ENCODE measurements at places on chromosomes 5 and 9.
A peak's percentile ranks its signal among the peaks of the same experiment; 100 is the strongest.

DNA sequence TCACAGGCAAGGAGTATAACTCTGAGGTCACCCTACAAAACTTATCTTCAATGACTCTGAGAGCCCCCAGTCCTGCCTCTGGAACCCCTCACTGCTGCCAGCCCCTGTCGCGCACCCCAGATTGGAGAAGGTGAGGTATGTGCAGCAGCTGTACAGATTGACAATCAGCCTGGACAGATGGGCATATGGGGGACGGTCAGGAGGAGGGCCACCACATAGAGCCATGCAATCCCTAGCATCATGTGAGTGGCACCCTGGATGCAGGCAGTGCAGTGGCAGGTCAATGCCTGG, 90.1 kb downstream of the LMX1B start:
- DNase-seq: no peak

DNA sequence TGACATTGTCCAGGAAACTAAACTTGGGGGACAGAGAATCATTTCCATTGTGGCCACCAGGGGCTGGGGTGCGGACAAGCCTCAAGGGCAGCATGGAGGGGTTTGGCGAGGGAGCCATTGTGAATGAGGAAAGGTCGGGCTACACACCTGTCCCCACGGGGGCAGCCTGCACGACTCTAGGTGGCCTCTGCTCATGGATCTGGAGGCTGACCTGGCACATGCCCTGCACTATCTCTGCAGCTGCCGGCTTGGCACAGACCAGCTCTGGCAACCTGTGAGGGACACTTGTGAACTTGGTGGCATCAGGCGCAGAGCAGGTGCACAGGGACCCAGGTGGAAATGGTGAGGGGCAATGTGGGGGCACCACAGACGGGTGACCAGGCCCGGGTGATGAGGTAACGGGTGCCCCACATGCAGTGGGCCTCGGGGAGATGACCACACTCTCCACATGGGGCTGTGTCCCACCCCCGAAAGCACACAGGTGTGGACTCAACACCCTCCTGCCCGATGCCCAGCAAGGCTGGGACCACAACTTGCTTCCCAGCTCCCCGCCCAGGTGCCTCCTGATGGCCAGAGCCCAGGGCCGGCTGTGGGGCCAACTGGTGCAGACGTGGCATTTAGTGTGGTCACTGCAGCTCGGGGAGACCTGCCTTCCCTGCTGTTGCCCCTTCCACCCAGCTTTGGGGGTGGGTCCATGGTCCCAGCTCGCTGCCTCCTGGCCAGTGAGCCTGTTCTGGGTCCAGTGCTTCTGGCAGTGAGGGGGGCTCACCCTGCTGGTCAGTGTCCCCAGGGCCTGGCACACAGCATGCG, 60.9 kb upstream of the UBAC1 start:
- no peak for DNase-seq

GRCh38 chr5:87354496-87354895, 58.2 kb downstream of the CCNH start:
- DNase-seq: no peak

GRCh38 chr9:88932766-88933165, 58.5 kb upstream of the S1PR3 start:
- DNase-seq: no peak

- DNase-seq: no peak
Observed at GRCh38 chr9:114003758-114004157, 74.3 kb downstream of the AMBP start.

- no peak for DNase-seq
Observed at GRCh38 chr5:6447384-6448140, 1.1 kb upstream of the UBE2QL1 start.

DNA sequence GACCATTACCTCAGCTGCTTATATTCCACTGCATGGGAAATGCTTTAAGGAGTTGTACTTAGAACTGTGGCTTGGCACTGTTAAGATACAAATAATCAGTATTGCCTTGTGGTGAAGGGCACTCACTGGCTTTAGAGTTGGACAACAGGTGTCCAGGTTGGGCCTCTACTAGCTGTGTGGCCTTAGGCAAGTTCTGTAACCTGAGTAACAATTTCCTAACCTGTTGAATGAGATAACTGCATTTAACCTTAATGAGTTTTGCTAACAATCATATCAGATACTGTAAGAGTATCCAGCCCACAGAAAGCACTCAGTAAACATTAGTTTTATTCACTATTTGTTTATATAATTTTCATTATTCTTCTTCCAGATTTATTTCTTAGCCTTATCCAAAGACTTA, 17.2 kb upstream of the HK3 start:
- no peak for DNase-seq

- DNase-seq: no peak
Observed at GRCh38 chr9:133998915-133999595, 6.9 kb upstream of the VAV2 start.

DNA sequence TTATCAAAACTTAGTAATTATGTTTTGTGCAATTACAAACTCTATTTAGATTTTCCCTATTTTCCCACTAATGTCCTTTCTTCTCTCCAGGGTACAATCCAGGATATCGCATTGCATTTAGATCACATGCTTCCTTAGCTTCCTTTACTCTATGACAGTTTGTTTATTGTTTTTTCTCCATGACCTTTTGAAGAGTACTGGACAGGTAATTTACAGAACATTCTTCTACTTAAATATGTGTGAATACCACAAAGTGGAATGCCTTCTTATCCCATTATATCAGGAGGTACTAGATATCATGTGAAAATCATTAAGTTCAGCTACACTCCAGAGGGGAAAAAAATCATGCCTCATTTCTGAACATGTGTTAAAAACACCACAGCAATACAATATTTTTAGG, 776.6 kb upstream of the CDH9 start:
- DNase-seq: no peak

DNA sequence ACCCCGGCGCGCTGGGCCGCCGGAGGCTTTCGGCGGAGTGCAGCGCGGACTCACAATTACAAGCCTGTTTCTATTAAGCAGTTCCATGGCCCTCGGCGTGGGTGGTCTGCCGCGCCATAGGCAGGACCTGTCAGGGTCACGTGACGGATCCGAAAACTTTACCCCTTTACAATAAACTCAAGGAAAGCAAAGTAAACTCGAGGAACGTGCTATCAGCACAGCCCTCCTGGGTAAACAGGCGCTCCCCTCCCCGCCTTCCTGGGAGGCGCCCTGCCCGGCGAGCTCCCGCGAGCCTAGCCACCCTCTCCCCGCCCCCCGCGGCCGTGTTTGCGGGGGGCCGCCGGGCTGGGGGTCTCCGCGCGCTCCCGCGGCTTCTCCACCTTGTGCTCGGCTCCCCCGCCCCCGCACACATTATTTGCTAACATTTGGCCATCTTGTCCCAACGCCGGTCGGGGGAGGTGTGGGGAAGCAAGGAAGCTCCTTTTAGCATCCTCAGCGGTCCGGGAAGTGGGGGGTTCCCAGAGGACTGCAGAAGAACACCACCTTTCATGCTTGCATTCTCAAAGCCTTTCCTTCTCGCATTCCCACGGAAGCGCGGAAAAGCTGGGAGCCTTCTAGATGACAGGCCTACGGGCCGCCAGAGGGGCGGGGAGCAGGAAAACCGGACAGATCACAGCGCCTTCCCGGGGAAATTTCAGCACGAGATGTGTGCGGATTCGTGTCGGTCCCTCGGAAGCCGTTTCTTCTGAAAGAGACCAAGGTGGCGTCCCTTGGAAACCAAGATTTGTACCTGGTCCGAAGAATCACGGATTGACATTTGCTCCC, at the start of gene PTCH1:
Gene PTCH1 (minus strand): TSS at position 238 of the 825 bp plus-strand sequence.
- DNase-seq: peak; percentile 47

- DNase-seq: no peak
Observed at GRCh38 chr5:123163225-123163876, 74.3 kb downstream of the PRDM6 start.

DNA sequence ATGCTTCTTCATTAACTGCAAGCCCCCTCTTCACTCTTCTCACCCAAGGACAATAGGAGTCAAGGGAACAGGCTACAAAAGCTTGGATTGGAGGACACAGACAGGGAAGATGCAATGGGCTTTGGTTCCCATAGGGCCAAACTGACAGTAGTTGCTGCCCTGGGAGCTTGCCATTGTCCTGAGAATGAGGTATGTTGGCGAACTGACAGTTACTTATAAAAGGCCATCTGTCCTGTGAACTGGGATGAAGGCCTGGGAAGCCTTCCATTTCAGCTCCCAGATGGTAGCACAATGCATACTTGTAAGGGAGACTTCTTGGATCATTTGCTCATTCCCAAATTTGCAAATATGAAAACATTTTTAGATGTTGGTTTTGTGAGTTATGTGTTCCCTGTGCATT, 88.9 kb downstream of the SNCAIP start:
- DNase-seq: no peak

DNA sequence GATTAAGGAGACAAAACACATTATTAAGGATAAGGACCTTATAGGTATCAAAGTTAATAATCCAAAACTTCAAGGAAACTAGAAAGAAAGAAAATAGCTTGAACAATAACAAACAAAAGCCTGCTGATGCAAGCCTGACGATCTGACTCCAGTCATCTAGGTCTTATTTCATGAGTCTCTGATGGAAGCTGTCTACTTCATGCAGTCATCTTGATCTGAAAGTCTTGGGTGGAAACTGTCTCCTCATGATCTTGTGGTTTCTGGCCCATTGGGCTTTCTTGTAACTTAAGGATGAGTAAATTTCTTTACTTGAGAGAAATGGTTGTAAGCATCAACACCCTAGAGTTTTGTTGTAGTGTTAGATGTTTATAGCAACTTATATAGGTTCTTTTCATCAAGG, 20.6 kb upstream of the PSIP1 start:
- DNase-seq: no peak

DNA sequence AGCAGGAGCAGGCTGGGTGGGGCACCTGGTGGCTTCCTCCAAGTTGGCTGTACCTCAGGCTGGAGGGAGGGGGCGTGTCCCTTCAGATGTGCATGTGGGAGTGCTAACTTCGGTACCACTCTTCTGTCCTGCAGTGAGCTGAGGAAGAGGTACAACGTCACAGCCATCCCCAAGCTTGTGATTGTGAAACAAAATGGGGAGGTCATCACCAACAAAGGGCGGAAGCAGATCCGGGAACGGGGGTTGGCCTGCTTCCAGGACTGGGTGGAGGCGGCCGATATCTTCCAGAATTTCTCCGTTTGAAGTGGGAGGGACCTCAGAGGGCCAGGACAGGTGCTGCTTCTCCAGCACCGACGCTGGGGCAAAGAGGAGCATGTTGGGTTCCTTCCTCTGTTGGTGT, 9.3 kb downstream of the NXNL2 start:
- DNase-seq: no peak

GRCh38 chr9:15271403-15271802, 35.6 kb downstream of the TTC39B start:
- no peak for DNase-seq

DNA sequence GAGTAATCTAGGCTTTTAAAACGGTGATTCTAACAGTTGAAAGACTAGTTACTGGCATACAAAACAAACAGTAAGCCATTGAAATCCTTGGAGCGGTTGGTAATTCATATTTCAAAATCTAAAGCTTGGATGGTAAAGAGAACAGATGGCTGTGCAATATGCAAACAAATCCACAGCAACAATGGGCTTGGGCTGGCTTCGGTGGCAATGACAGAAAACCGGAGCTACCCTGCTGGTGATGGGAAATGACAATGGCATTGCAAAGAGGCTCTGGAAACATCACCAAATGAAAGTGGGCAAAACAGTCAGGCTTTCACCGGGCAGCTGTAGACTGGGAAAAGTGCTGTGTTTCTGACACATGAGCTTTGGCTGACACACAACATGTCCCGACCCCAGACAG, 42.2 kb downstream of the MED27 start:
- DNase-seq: no peak

DNA sequence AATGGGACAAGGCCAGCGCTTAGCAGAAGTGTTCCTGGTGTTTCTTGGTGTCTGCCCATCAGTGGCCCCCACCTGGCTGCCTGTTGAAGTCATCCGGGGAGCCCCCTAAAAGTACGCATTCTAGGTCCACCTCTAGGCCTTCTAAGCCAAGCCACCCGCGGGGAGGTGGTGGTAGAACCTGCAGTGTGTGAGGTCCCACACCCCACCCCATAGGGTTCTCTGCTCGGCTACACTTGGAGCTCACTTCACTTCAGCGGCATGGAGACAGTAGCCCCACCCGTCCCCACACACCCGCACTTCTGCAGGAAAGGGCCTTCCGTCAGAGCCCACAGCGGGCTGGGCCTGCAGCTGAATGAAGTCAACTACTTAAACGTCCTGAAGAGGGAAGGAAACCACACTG, 29.6 kb upstream of the FCN2 start:
- no peak for DNase-seq

DNA sequence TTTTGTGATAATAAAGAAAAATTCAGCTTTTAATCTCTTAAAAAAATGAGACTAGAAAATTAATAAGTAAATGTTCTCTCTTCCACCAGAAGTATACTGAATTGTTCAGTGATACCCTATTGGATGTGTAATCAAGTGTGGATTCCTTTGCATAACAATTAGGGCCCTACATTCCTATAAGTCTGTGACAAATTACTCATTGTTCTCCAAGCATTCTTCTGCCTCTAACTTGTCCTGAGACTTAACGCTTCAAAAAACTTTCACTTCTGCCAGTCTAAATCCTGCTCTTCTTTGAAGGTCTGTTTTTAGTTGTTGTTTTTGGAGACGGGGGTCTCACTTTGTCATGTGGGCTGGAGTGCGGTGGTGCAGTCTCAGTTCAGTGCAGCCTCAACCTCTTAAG, 9.2 kb upstream of the DDX46 start:
- DNase-seq: no peak

DNA sequence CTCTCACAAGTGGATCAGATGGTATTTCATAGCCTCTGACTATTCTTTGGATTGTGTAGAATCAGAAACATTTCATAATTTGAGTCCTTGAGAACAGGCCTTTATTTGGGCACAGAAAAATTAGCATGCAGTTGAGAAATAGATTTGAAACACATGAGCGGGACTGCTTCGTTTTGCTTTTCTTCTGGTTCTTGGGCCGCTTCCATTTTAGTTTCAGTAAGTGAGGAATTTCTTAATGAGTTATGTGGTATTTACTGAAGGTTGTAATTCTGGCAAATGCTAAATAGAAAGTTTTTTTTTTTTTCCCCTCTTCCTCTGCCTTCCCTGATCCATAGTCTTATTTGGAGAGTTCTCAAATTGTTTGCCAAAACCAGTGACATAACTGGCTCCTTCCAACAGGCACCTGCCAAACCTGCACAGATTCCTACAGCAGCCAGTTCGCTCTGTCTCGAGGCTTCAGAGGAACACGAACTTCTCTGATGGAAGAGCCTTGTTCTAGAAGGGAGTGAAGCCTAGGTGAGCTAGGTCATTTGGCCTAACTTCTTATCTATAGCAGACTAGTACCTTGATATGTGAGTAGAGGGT, 71.2 kb upstream of the SLC28A3 start:
- DNase-seq: no peak
